Panc1 (cell line): ENCODE measurements at places on chromosomes 11 and 22. TPM values are rescaled to one million over a fixed set of nuclear protein-coding genes. Genes with fewer than 3 reads are reported as not detected.

NELL1 gene
- not detected for total RNA-seq

WT1 gene
- total RNA-seq = 15.9 TPM

CARD16 gene
- total RNA-seq = not detected

OR8D1 gene
- total RNA-seq = not detected

DNA sequence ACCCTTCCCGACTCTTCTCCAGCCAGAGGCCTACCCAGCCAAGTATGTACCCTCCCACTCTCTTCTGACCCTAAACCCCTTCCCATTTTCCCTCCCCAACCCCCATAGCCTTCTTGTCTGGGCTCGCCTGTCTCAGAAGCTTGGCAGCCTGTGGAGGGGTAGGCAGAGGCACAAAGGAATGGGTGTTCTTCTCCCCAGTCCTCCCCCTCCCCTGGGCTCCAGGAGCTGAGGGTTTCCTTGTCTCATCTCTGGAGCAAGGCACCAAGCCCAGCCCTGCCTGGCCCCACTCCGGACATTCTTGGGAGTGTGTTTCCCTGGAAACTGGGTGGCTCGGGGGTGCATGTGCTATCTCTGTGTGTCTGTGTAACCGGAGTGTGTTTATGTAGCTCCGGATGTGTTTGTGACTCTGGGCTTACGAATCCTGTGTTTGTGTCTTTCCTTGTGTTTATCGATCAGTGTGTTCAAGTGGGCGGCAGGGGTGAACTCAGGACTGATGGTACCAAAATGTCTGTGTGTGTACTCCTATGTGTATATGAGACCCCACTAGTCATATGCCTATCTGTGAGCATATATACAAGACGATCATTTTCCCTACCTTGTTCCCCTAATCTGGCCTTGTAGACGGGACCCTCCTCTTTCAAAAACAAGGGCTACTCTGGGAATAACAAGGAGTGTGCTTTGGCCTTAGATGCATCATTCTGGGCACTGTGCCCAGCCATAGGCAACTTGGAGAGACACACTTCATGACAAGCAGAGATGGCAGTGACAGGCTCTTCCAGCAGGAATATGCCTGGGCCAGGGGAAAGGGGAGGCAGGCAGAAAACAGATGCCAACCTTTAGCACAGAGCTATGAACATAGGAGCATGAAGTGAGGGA, 10.9 kb downstream of the PHLDB1 start:
- H3K4me1 ChIP-seq = peaks cover 41% of the 10 kb centered on the region
- no peak overlapping the region for H3K4me3 ChIP-seq
- no peaks in the 10 kb centered on the region for H3K27me3 ChIP-seq
- no peak overlapping the region for H3K27ac ChIP-seq
- no peak for DNase-seq

GRCh38 chr11:43694477-43694876, 13.9 kb downstream of the HSD17B12 start:
- DNase-seq = no peak
- H3K27me3 ChIP-seq = no peaks in the 10 kb centered on the region
- H3K4me3 ChIP-seq = no peak overlapping the region
- no peaks in the 10 kb centered on the region for H3K4me1 ChIP-seq
- no peak overlapping the region for H3K27ac ChIP-seq
- no peaks in the 10 kb centered on the region for H3K36me3 ChIP-seq

UBQLN3 gene
- total RNA-seq = not detected

SCGB1C1 gene
- total RNA-seq = not detected

PTPRCAP gene
- total RNA-seq = 0.82 TPM

GRCh38 chr11:24679821-24680351, 183.0 kb downstream of the LUZP2 start:
- H3K27me3 ChIP-seq = no peaks in the 10 kb centered on the region
- H3K4me3 ChIP-seq = no peak overlapping the region
- no peak overlapping the region for H3K27ac ChIP-seq
- no peaks in the 10 kb centered on the region for H3K4me1 ChIP-seq
- no peak for DNase-seq

DNA sequence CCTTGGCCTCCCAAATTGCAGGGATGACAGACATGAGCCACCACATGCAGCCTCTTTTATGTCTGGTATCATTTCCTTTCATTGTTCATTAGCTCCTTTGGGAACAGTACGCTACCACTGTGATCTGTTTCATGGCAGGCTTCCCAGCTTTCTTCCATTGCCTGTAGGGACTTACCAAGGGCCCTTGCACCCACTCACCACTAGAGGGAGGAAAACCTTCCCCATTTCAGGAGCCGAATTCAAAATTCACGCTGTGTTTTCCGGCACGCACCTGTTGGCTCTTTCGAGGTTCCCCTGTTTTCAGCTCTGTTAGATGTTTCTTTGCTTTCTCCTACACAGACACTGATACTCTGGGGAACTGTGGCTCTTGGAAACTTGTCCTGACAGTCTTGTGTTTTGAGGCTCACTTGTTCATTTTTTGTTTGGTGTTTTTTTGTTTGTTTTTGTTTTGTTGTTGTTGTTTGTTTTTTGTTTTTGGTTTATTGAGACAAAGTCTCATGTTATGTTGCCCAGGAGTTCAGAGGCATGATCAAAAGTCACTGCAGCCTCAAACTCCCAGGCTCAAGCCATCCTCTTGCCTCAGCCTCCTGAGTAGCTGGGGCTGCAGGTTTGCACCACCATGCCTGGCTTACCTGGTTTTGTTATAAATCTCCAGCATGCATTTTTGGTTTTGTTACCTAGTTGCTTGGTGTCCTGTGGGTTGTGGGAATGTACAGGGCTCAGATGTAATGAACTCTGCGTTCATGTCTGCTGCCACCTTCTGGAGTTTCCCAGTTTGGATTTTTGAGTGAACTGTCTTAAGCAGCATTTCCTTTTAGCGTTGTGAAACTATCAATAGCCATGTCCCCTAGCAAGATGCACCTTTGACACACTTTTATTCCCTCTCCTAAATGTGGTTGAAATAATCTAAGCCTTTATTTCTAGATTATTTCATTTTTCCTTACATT, 2.3 kb downstream of the KRTAP5-11 start:
- H3K27me3 ChIP-seq = peaks cover 7% of the 10 kb centered on the region; the same call in 1 of the 2 replicates
- no peak overlapping the region for H3K27ac ChIP-seq
- peaks cover 5% of the 10 kb centered on the region for H3K4me1 ChIP-seq
- DNase-seq = peak; percentile 50

OR51B4 gene
- total RNA-seq = not detected

TOMT gene
- not detected for total RNA-seq

- no peak overlapping the region for H3K4me3 ChIP-seq
- no peak for DNase-seq
- H3K27me3 ChIP-seq = no peaks in the 10 kb centered on the region
- H3K27ac ChIP-seq = no peak overlapping the region
- no peaks in the 10 kb centered on the region for H3K36me3 ChIP-seq
Measured at GRCh38 chr11:128389461-128389976, 197.8 kb downstream of the ETS1 start.

GRCh38 chr22:46969491-46969890, 207.0 kb downstream of the TBC1D22A start:
- no peaks in the 10 kb centered on the region for H3K27me3 ChIP-seq
- no peaks in the 10 kb centered on the region for H3K4me1 ChIP-seq
- H3K36me3 ChIP-seq = peaks cover 2% of the 10 kb centered on the region; the same call in 1 of the 2 replicates
- DNase-seq = no peak

GRCh38 chr11:35112056-35112845, 26.7 kb upstream of the CD44 start:
- H3K27me3 ChIP-seq = no peaks in the 10 kb centered on the region

DNA sequence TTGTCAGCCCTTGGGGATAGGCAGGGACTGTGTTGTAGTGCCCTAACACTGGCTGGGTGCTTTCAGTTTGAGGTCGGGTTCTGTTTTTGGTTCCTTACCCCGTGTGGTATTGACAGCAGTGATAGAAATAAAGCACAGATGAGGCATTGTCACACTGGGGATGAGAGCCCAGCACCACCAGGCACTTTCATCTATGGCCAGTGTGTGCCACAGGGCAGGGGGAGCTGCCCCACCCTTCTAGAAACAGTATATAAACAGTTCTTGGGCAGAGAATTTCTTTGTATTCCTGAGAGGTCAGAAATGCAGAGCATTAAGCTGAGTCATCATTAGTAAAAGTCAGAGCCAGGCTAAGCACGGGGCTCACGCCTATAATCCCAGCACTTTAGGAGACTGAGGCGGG, 23.1 kb upstream of the CDC42EP2 start:
- no peaks in the 10 kb centered on the region for H3K27me3 ChIP-seq
- peaks cover 12% of the 10 kb centered on the region for H3K36me3 ChIP-seq
- no peak overlapping the region for H3K4me3 ChIP-seq
- H3K4me1 ChIP-seq = no peaks in the 10 kb centered on the region
- no peak overlapping the region for H3K27ac ChIP-seq

DNA sequence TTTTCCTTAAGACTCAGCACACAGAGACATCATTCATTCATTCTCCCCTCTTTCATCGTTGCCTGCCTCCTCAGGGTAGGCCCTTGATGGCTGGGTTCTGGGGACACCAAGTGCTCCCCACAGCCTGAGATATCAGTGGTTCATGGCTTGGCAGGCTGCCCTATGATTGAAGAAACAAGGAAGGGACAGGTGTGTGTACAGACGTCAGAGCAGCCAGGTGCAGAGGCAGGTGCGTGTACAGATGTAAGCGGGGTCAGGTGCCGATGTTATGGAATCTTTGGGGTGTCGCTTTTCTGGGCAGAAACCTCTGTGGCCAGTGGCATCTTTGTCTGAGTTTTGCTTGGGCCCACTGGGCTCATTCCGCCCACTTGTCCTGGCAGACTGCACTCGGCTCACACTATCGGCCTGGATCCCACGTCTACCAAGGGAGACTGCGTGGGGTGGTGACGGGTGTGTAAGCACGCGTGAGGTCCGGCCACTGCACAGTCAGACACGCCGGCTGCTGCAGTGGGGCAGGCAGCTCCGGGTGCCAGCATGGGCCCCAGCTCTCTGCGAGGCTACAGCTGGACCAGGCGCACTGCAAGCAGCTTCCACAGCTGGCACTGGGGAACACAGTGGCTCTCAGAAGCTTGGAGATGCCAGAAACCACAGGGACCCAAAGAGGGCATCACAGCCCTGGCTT, 20.9 kb upstream of the KIAA0930 start:
- no peak overlapping the region for H3K4me3 ChIP-seq
- no peaks in the 10 kb centered on the region for H3K36me3 ChIP-seq
- H3K4me1 ChIP-seq = peaks cover 2% of the 10 kb centered on the region; the same call in 1 of the 2 replicates
- no peaks in the 10 kb centered on the region for H3K27me3 ChIP-seq
- H3K27ac ChIP-seq = no peak overlapping the region
- DNase-seq = no peak

- DNase-seq = no peak
- H3K27ac ChIP-seq = no peak overlapping the region
- H3K4me3 ChIP-seq = no peak overlapping the region
- no peaks in the 10 kb centered on the region for H3K4me1 ChIP-seq
- no peaks in the 10 kb centered on the region for H3K36me3 ChIP-seq
- H3K27me3 ChIP-seq = no peaks in the 10 kb centered on the region
Measured at GRCh38 chr11:4808476-4808875, 4.3 kb upstream of the OR52R1 start.

TMEM191C gene
- total RNA-seq = 2.9 TPM

GRCh38 chr11:1339066-1339675, 29.7 kb upstream of the TOLLIP start:
- H3K4me1 ChIP-seq = peaks cover 15% of the 10 kb centered on the region
- 0 out of 2 replicates have a peak, but pooled peaks cover 2% of the 10 kb centered on the region for H3K27me3 ChIP-seq
- H3K36me3 ChIP-seq = no peaks in the 10 kb centered on the region
- no peak overlapping the region for H3K27ac ChIP-seq
- DNase-seq = no peak

DNA sequence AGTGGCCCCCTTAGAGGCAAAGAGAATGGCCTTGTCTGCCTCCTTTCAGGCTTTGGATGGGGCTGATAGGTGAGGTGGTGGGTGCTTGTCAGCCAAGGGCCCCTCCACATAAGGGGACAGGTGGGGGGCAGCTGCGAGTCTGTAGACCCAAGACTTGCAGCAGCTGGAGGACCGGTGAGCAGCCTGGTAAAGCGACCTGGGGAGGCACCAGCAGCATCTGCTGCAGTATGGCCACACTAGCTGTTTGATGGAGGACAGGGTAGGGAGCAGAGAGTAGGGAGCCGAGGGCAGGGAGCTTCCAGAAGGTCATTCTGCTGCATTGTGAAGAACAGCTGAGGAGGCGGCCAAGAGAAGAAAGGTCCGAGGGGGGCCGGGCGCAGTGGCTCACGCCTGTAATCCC, 16.8 kb upstream of the MRTFA start:
- no peaks in the 10 kb centered on the region; the same call in 1 of the 2 replicates for H3K36me3 ChIP-seq
- no peak overlapping the region for H3K4me3 ChIP-seq
- no peak for DNase-seq
- no peak overlapping the region for H3K27ac ChIP-seq
- H3K27me3 ChIP-seq = no peaks in the 10 kb centered on the region

GAS2L1 gene
- total RNA-seq = 68.8 TPM

- H3K27me3 ChIP-seq = no peaks in the 10 kb centered on the region
- H3K27ac ChIP-seq = peak overlapping the region; percentile 78
- H3K4me3 ChIP-seq = peak overlapping the region; percentile 89
- peaks cover 8% of the 10 kb centered on the region; the same call in 1 of the 2 replicates for H3K36me3 ChIP-seq
- no peak for DNase-seq
- H3K4me1 ChIP-seq = peaks cover 8% of the 10 kb centered on the region; the same call in 1 of the 2 replicates
Measured at GRCh38 chr11:20388096-20389055, 860 bp downstream of the PRMT3 start.

DNA sequence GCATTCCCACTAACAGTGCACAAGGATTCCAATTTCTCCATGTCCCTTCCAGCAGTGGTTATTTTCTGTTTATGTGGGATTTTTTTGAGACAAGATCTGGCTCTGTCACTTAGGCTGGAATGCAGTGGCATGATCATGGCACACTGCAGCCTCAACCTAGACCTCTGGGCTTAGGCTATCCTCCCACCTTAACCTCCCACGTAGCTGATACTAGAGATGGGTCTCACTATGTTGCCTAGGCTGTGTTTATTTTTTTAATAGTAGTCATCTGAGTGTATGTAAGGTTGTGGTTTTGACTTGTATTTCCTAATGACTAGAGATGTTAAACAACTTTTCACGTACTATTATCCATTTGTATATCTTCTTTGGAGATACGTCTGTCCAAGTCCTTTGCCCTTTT, 74.6 kb downstream of the KCNQ1OT1 start:
- H3K36me3 ChIP-seq = no peaks in the 10 kb centered on the region
- DNase-seq = no peak
- peaks cover 5% of the 10 kb centered on the region for H3K27me3 ChIP-seq
- no peak overlapping the region for H3K27ac ChIP-seq
- no peak overlapping the region for H3K4me3 ChIP-seq

DNA sequence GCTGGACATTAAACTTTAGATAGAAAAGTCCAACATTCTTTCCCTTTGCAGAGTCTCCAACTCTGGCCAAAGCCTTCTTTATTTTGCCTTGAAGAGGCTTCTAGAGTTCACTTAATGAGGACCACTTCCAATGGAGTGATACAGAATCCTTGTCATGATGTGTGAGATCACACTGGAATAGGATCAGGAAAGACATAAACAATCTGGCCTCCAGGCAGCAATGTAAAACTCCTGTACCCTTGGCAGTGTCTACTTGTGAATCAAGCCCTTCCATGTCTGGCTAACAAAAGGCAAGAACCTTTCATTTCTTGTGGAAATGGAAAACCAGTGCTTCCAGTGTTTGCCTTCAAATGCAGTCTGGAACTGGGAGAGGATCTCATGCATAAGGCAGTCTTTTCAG, 56.5 kb upstream of the FIBIN start:
- H3K4me1 ChIP-seq = no peaks in the 10 kb centered on the region
- H3K4me3 ChIP-seq = no peak overlapping the region
- H3K27ac ChIP-seq = no peak overlapping the region
- DNase-seq = no peak
- H3K36me3 ChIP-seq = no peaks in the 10 kb centered on the region

TPBGL gene
- total RNA-seq = 0.54 TPM

TSGA10IP gene
- not detected for total RNA-seq

FAM180B gene
- total RNA-seq = not detected
